Small intestine (tissue), 16 donors: ENCODE measurements at places on chromosomes 7 and 10. TPM values are rescaled to one million over a fixed set of nuclear protein-coding genes. Genes with fewer than 3 reads are reported as not detected.

GRCh38 chr10:101158459-101159058 lies 27.5 kb downstream of the TLX1 start:
- DNase-seq, result no peak

DNA sequence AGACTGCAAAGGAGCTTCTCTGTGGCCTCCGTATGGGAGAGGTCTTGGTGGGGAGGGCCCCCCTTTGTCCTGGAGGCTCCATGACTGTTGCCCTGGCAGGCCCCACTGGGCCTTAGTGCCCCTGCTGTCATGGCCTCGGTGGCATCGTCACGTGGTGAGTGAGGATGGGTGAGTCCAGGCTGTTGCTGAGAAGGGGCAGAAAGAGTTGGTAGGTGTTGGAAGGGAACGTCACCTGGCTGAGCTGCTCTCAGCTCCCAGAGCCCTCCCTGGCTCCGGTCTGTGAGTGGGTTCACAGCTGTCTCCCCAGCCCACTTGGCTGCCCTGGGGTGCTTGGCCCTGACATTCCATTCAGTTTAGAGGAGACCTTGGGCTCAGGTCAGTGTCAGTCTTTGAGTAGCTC lies 16.1 kb downstream of the SFRP5 start:
- DNase-seq, result no peak

GRCh38 chr10:46325021-46325420 lies 38.2 kb downstream of the ANTXRL start:
- DNase-seq, result no peak

GRCh38 chr7:94510582-94511496 lies 1.2 kb downstream of the CASD1 start:
- DNase-seq, result no peak

DNA sequence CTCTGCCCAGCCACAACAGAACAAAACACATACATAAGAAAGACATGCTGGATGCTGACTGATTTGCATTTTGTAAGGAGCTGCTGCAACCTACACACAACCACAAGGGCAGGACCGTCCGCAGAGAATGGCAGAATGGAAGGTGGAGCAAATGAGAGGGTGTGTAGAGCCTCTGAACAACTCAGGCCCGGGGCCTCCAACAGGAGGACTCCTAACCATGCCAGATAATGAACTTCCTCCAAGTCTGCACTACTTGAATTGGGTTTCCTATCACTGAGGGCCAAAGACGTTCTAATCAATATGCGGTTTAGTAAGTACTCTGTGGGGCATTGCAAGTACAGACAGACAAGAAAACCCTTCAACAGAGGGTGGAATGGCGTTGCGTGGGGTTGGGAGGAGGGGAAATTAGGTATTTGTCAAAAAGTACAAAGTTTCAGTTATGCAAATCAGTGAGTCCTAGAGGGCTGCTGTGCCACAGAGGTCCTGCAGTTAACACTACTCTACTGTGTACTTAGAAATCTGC lies 14.6 kb downstream of the VOPP1 start:
- DNase-seq, result no peak

DNA sequence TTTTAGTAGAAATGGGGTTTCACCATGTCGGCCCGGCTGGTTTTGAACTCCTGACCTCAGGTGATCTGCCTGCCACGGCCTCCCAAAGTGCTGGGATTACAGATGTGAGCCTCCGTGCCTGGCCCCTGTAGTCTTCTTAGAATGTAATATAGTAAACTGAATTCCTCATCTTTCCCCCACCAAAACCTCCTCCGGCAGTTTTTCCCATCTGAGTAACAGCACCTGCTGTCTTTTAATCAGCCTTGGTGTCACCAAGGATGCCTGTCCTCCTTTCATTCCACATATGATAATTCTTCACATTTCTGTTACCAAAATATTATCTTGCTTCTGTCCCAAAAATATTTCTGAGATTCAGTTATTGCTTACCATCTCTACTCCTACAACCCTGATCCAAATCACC lies 80.2 kb downstream of the ZEB1 start:
- DNase-seq, result no peak

BMPER gene
- 1.9 TPM for polyA plus RNA-seq

DENND2A gene
- 5.7 TPM for polyA plus RNA-seq

ABCC2 gene
- 91.7 TPM for polyA plus RNA-seq

GRCh38 chr7:92464515-92464914 lies 13.2 kb downstream of the ERVW-1 start:
- no peak for DNase-seq

TDRD1 gene
- not detected for polyA plus RNA-seq

DNA sequence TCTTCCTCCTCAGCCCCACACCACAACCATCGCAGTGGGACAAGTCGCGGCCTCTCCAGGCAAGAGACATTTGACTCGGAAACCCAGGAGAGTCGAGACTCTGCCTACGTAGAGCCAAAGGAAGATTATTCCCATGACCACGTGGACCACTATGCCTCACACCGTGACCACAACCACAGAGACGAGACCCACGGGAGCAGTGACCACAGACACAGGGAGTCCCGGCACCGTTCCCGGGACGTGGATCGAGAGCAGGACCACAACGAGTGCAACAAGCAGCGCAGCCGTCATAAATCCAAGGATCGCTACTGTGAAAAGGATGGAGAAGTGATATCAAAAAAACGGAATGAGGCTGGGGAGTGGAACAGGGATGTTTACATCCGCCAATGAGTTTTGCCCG lies 112.1 kb downstream of the NSUN6 start:
- DNase-seq, result no peak

GRCh38 chr7:83201355-83201754 lies 38.7 kb upstream of the PCLO start:
- no peak for DNase-seq

GRCh38 chr7:111112439-111112838 lies 21.5 kb downstream of the LRRN3 start:
- no peak for DNase-seq

- DNase-seq, result no peak
Measured at GRCh38 chr7:129103561-129104324, 40.8 kb upstream of the TSPAN33 start.

GRCh38 chr10:24513155-24513554 lies 210.5 kb downstream of the ARHGAP21 start:
- no peak for DNase-seq

DNA sequence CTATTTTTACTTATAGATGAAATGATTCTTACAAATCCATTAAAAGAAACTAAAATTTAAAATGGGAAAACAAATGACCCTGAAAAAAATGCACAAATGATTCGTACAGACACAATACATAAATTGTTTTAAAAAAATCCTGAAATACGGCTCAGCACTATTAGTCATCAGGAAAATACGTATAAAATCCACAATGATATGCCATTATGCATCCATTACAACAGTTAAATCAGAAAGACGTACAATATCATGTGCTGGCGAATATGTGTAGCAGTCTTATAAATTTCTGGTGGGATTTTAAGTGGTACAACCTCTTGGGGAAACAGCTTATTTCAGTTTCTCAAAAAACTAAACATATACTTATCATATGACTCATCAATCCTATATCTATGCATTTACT lies 600.1 kb upstream of the STEAP1 start:
- DNase-seq, result no peak

TYW1B gene
- polyA plus RNA-seq, result 2.5 TPM

TMEM270 gene
- 0.19 TPM for polyA plus RNA-seq

GRCh38 chr10:43739161-43739560 lies 90.5 kb upstream of the ZNF32 start:
- no peak for DNase-seq

- peak; percentile 53 for DNase-seq
Measured at GRCh38 chr10:120841522-120842189, 9.5 kb upstream of the WDR11 start.

- DNase-seq, result no peak
Measured at GRCh38 chr10:34184397-34184796, 630.7 kb downstream of the PARD3 start.

DNA sequence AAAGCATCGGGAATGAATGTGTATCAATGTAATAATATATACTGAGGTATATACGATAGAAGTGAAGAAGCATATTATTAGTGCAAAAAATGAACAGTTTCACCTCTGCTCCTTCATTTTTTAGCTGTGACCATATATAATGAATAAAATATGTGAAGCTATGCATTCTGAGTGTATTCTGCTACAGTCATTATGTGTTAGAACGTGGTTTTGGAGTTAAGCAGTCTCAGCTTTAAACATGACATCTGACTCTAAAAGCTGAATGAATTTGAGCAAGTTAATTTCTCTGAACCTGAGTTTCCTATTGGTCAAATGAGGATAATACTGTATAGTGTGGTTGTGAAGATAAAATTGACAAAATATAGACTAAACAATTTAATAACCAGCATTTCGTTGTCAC lies 358.1 kb downstream of the SUGCT start:
- no peak for DNase-seq

- DNase-seq, result peak; percentile 91
Measured at GRCh38 chr10:96585736-96586418, 935 bp downstream of the TM9SF3 start.

GRCh38 chr7:17058568-17058967 lies 176.8 kb upstream of the AGR3 start:
- DNase-seq, result no peak

DNA sequence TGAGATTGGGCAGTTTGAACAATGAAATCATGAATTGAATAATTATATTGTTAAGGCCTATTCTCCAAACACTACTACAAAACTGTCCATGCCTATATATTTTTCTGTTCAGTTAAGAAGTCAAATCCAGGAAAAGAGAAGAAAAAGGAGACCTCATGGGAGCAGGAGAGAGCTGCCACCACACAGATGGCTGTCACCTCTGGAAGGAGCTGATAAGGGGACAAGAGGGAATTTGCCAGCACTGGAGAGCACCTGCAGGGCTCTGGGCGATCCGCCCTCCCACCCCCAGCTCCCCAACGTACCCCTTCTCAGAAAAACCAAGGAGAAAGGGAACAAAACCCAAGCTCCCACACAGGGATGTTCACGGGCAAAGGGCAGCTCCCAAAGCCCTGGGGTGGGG lies 227.8 kb downstream of the TNS3 start:
- DNase-seq, result peak; percentile 12

OR2A42 gene
- 0.68 TPM for polyA plus RNA-seq

DNA sequence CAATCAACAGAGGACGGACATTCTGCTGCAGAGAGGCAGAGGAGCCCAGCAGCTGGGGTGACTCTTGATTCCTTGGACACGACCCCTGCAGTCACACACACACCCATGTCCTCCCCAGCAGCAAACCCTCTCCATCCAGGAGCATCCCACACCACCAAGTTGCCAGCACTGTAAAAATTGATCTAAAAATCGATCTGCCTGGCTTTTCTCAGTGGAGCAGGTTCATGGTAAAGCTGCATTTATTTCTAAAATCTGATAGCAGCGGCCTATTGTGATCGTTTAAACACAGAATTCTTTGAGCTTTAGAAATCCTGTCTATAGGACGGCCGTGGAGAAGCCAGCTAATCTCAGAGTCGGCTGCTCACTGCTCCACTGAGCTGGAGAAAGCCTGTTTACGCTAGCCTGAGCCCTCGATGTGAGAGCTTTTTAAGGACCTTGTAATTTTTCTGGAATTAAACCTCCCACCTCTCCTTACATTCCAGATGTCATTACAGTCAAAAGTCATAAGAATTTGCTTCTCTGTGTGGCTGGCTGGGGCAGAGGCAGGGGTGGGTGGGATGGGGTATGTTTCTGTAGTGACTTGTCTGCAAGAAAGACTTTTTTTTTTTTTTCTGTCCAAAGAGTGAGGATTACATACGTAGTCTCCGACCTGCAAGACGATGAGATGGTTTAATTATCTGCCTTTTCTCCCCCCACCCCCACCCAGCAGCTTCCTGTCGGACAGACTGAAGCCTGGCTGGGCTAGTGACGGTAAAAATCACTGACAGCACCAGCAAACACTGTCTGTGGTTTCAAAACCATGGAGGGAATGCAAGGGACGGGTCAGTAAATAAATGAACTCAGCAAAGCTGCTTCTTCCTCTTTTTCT lies 31.6 kb downstream of the TRIM8 start:
- no peak for DNase-seq

CTAGE8 gene
- 13.4 TPM for polyA plus RNA-seq

DNA sequence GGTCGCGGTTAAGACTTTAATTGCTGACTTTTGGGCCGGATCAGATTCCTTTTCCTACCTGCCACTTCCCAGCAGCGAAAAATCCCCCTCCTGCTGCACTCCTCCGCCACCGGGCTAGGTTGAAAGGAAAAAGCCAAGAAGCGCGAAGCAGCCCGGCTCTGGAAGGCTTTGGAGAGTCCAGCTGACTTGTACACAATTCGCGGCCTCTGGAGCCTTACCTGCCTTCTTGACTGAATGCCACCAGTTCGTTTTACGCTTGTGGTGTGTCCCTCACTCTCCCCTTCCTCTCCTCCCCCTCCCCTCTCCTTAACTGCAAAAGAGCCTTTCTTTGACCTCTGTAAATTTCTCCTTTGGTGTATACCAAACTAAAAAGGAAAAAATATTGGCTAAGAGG lies 2.7 kb upstream of the FEZF1 start:
- DNase-seq, result no peak

DNA sequence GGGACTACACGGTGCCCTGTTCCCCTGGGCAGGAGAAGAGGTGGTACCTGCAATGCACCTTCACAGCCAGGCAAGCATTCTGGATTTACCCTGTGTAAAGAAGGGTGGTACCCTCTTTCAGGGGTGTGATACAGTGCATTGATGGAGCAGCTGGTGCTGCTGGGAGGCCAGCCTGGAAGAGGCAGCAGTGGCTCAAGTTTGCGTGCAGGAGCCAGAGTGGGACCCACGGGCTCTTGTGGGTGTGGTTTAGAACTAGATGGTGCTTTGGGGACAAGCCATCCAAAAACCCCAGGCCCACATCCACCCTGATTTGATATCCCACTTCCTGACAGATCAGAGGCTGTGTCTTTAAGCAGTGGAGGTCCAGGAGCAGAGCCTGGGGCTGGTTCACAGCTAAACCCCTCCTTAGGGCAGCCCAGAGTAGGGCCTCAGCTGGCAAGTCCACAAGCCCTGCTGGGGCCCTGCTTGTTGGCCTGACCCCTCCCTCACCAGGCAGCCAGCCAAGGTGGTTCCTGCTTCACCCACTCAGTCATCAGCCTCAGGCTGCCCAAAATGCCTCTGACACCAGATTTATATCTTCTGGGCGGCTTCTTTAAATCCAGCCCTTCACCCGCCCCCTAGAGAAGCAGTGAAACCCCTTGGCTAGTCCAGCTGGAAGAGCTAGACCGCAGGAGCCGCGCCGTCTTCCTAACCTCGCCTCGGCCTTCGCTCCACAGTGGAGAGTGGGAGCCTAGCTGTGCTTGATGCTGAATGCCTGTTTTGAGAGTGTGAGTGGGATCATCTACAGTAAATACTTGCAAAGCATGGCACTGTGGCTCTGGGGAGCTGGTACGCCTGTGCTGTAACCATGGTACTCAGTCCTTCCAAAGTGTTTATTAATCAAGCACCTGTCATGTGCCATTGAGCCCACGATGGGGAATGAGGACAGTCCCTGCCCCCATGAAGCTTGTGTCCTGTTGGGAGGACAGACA lies 1.4 kb upstream of the ASIC3 start:
- DNase-seq, result no peak

- DNase-seq, result no peak
Measured at GRCh38 chr7:131897016-131897789, 340.8 kb upstream of the PODXL start.

GRCh38 chr10:19683356-19683755 lies 132.9 kb upstream of the PLXDC2 start:
- no peak for DNase-seq

INHBA gene
- polyA plus RNA-seq, result 0.63 TPM
